Placental pericyte (primary cell): ENCODE measurements at places on chromosomes 11 and 22. TPM values are rescaled to one million over a fixed set of nuclear protein-coding genes. Genes with fewer than 3 reads are reported as not detected.

DMC1 gene
- total RNA-seq, result 0.88 and 4.3 TPM in 2 replicates

SGSM1 gene
- not detected in 2 replicates for total RNA-seq

SMARCB1 gene
- total RNA-seq, result 94.8 and 101 TPM in 2 replicates

MMP7 gene
- 1.1 TPM in 1 of 2 replicates, not detected in the other for total RNA-seq

HEPHL1 gene
- 4.4 TPM in 1 of 2 replicates, not detected in the other for total RNA-seq

LRRC51 gene
- total RNA-seq, result 3.7 and 5.3 TPM in 2 replicates

OR2AT4 gene
- total RNA-seq, result not detected in 2 replicates

LRRC56 gene
- 1.6 and 2.8 TPM in 2 replicates for total RNA-seq
